Hepatic stellate cell (primary cell): ENCODE measurements at places on chromosomes 1 and 21.

DNA sequence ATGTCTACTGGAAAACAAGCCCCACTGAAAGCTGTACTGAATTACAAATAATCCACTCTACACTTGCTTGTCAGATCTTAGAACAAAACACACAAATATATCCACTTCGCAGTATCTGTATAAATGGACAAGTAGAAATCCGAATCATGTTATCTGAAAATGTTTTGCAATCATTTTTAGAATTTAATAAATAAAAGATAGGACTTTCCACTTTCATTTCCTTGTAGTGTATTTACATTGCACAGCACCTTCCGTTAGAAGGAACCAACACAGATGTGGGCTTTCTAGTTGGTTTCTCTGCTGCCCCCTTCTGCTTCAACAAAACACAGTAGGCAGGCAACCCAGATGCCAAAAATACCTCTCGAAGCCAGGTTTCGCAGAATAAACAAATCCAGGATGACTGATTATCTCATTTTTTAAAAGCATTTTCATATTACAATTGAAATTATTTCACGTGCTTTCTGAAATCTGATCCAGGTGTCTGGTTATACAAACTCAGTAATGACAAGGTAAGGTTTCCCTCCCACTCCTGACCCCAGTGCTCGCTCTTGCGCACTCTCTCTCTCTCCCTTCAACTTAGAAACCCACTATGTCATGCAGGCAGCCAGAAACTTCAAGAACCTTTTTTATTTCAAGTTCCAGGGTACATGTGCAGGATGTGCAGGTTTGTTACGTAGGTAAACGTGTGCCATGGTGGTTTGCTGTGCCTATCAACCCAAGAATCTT is 389.9 kb downstream of the SMYD3 start:
- peak; percentile 41 for DNase-seq

DNA sequence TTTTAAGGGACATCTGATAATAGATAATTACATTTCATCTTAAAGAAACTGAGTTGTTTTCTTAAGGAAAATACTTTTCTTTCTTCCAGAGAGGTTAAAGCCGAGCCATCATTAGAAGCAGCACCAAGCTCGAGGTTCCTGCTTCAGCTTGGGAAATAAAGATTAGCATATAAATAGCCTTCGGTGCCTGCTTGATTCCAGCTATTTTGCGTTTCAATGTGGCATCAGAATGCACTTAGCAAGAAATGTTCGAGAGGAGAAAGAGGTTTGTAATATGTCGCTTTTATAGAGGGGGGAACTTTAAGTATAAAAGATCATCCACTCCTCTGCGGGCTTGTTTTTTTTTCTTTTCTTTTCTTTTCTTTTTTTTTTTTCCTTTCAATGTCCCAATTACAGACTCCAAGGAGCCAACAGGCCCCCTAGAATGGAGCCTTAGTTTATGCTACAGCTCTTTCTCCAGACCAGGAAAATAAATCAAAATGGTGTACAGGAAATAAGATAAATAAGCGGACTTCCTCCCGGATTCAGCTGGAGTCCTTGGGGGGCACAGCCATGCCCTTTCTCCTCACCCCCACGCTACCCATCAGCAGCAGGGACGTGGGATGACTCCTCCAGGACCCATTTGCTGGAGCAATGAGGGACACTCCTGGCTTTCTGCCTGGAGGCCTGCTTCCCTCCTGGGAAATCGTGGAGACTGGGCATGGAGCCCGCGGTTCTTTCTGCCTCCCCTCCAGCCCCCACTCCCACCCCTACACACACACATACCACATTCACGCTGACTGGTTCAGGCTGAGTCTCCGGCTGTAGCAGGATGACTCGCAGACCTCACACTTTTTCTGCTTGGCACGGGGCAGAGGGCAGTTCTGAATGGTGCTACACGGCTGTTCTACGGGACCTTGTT is 131.6 kb downstream of the RRAGC start:
- peak; percentile 77 for DNase-seq

DNA sequence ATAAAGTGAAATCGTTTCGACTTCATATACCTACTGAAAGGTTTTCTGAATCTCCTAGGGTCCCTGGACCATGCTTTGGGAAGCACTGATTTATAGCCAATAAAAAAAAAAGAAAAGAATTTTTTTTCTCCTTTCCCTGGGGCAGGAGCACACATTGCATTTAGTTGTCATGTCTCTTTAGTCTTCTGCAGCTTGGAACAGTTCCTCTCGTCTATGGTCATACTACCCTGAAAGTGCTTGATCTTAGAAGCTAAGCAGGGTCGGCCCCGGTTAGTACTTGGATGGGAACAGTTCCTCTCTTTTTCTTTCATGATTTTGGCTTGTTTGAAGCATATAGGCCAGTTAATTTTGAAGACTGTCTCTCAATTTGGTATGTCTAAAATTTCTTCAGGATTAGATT is 3.7 kb upstream of the SERPINC1 start:
- no peak for DNase-seq

GRCh38 chr1:156963621-156964020 is 43.2 kb downstream of the LRRC71 start:
- DNase-seq = no peak

DNA sequence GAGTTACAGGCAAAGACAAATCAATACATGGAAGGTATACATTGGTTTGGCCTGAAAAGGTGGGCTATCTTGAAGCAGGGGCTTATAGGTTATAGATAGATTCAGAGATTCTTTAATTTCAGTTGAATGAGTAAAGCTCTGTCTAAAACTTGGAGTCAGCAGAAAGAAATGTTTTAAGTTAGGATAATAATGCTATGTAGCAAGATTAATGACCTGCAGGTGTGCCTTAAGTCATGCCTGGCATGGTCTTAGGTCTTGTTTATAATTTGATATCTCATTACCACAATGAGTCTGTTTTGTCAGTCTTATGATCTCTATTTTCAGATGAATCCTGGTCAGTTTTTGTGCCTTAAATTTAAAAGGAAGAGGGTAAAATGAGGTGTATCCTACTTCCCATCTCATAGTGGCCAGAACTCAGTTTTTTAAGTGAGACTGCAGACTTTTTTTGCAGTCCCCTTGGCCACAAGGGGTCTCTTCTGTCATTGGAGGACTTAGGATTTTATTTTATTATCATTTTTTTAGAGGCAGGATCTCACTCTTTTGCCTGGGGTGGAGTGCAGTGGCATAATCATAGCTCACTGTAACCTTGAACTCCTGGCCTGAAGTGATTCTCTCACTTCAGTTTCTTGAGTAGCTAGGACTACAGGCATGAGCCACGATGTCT is 21.3 kb upstream of the PGBD2 start:
- no peak for DNase-seq

GRCh38 chr1:110430366-110430765 is 20.6 kb upstream of the PROK1 start:
- no peak for DNase-seq

GRCh38 chr1:150841626-150842025 is 33.6 kb upstream of the CTSK start:
- no peak for DNase-seq
